MV-4-11 (cell line): ENCODE measurements at places on chromosomes 5 and 9.

DNA sequence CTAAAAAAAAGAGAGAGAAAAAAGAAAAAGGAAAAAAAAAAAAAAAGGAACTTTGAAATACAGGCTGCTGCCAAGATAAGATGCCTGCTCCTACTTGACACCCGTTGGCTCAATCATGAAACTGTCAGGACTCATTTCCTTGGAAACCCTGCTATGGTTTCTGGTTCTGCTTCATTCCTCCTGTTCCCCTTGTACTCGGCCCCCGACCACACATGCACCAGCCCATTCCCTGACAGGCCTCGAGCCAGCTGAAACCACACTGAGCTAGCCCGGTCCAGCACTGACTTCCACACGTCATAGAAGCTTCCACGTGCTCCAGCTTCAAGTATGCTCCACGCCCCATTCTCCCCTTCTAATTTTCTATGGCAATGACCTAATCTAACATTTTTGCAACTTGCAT, 93.2 kb downstream of the MYO10 start:
- DNase-seq: peak; percentile 74

DNA sequence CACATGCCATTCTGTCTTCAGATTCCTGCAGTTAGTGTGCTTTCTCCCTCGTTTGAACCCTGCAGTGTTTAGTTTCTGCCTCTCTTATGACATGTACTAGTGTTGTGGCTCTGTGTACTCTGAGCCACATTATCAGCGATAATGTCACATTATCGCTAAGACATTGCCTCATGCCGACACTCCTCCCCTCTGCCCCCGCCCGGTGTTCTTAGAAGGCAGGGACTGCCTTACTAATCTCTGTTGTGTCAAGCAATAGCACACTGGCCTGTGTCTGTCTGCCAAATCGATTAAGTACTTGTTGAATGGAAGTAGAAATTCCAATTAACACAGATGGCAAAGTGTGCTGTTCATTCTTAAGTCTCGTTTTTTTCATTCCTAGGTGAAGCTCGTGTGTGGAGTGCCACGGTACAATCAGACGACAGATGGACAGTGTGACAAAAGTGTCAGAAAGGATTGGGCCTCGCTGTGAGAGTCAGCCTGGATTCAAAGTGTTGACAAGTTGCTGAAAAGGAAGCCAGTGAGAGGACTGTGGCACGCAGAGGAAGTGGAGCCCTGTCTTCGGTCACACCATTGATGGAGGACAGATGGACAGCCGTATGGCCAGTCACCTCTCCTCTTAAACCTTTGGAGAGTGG, 10.5 kb downstream of the PIK3R1 start:
- DNase-seq: peak; percentile 18

DNA sequence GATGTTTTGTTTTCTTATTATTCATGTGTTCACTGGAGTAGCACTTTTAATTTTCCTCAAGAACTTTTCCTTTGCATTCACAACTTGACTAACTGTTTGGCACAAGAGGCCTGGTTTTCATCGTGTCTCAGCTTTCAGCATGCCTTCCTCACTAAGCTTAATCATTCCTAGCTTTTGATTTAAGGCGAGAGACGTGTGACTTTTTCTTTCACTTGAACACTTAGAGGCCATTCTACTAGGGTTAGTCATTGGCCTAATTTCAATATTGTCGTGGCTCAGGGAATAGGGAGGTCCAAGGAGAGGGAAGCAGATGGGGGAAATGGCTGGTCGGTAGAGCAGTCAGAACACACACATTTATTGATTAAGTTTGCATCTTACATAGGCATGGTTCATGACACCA, 94.0 kb downstream of the ZNF462 start:
- DNase-seq: no peak

DNA sequence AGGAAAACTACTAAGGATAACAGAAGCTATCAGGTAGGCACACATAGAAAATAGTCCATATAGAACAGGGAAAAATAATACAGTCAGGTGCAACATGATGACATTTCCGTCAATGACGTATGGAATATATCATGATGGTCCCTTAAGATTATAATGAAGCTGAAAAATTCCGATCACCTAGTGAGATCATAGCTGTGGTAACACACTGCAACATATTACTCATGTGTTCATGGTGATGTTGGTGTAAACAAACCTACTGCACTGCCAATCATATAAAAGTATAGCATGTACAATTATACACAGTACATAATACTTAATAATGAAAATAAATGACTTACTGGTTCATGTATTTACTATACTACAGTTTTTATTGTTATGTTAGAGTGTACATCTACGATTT, 60.0 kb downstream of the MEGF9 start:
- no peak for DNase-seq
